Astrocyte of the spinal cord (primary cell): ENCODE measurements at places on chromosomes 13 and 19.

DNA sequence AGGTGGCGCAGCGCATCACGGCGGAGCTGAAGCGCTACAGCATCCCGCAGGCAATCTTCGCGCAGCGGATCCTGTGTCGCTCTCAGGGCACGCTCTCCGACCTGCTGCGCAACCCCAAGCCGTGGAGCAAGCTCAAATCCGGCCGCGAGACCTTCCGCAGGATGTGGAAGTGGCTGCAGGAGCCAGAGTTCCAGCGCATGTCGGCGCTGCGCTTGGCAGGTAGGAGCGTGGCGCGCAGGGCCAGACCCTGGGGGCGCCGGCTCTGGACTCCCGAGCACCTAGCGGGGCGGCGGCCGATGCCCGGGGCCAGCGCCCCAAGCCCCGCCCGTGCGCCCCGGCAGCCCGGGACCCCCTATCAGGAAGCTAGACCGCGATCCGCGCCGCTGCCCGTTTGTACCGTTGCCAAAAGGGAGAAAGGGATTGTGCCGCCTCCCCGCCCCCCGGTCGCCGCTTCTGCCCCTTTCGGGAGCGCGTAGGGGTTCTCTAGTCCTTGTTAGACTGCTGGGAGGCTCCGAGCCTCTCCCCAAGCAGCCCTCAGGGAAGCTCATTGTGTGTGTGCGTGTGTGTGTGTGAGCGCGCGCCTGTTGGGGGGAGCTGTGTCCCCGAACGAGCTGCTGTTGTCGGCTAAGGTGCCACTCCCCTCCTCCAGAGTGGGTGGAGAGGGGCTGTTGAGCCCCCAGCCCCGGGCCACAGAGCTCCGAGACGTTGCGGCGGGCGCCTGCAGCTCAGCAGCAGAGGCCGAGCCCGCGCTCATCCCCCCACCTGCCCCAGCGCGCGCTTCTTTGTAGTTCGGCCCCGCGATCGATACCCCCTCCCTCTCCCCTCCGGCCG, 1.5 kb downstream of the ONECUT3 start:
- no peak for DNase-seq

DNA sequence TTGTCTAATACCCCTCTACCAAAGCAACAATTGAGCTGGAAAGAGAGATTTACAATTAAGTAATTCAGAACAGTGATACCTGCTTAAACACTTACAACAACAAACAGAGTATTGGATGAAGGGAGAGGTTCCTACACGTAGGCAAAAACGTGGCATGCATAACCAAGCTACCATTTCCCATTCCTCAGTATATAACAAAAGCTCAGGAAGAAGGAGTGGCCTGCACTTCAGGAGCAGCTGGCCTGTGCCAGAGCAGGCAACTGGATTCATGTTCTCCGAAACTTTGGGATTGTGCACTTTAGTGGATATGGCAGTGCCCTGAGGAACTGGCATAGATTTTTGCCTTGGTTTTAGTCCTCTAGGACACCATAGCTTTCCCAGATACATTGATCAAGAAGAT, 630.2 kb upstream of the PCDH9 start:
- DNase-seq = no peak

- no peak for DNase-seq
Observed at GRCh38 chr19:23867895-23868294, 46.8 kb upstream of the ZNF726 start.

- DNase-seq = no peak
Observed at GRCh38 chr13:110698689-110699088, 7.2 kb downstream of the CARS2 start.

- no peak for DNase-seq
Observed at GRCh38 chr19:30428844-30429243, 56.7 kb downstream of the ZNF536 start.

- DNase-seq = peak; percentile 68
Observed at GRCh38 chr13:41848435-41849255, 112.3 kb downstream of the VWA8 start.

GRCh38 chr13:42283574-42283973, 11.6 kb downstream of the AKAP11 start:
- DNase-seq = no peak

DNA sequence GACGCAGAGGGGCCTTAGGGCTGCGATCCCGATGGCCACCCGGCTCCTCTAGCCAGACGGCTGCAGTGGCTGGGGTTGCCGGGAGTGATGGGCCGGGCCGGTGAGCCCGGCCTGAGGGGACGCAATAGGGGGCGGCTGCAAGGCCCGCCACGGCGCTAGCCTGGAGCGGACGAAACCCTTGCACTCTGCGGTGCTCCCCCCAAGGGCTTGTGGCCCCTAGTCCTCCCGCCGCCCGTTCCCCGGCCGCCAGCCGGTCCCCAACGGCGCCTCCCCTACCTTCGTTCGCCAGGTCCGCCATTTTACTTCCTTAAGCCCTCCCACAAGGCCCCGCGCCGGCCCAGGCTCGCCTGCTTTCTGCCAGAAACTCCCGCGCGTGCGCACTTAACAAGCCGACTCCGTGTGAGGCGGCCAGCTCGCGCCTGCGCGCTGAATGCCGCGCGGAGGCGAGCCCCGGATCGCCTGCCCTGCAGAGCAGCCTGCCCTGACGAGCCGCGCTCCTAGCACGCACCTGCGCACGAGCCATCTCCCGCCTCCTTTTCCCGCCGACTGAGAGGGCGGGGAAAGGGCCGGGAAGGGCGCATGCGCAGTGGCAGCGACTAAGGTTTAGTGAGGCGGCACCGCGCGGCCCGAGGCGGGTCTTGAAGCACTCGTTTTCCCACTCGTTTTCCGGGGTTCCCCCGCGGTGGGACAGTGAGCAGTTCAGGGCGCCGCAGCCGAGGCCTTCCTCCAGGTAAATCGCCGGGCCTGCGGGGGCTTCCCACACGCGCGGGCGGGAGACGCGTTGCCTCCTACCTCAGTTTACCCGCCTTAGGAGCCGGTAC, at the start of gene RANBP3:
Gene RANBP3 (minus strand): TSS at position 356 of the 821 bp plus-strand sequence. CDS start 58 bp downstream, at position 298.
- peak; percentile 99 for DNase-seq

DNA sequence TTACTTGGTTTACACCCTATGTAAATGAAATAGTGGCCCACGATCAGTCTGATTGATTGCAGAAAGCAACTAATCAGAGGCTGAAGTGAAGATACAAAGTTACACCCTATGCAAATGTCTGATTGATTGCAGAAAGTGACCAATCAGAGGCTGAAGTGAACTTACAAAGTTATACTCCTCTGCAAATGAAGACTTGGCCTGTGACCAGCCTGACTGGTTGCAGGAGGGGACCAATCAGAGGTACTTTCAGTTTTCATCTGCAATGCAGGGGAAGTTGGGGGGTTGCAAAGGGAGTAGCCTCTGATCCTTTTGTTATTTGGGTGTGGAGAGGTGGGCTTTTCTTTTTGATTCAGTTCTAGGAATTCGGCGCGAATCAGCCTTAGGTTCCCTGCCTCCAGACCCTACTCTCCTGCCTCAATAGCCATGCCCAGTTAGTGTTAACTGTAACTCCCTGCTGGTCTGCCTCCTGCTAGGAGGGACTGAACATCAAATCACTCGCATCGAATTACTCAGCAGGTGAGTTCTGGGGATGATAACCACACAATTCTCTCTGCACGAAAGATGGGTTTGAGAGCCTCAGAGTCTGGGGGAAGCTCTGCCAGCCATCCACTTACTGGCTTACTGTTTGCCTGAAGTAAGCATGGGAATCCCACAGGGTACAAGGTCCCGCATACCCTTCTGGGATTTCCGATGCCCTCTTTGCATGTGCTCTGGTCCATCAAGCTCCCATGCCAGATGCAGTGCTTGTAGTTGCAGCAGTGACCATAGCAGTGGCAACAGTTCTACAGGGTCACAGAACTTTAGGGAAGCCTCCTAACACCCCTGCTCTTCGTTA, 7.5 kb downstream of the ARL11 start:
- peak; percentile 48 for DNase-seq

DNA sequence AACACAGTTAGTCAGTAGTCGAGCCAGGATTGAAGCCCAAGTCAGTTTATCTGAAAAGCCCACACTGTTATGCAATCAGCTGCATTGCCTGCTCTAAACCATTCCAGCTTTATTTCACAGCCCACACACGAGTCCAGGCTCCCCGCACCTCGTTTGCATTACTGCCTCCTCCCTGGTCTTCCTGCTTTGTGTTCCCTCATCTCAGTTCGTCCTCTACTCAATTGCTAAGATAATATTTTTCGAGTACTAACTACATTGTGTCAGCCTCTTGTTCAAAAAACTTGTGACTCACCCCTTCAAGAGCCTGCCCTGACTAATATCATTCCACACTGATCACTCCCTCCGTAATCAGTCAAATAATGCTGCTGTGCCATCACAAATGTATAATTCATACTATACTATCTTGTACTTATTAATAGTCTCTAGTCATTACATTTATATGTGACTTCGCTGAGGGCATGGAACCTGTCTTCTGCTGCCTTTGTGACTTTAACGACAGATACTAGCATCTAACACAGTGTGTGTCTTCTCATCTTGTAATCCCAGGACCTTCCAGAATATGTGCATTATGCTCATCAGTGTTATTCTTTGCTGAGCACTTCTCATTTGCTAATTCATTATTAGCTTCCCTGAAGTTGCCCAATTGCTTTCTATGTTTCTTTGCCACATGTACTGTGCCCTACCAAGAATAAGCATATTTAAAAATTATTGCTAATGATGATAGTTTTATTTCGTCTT, 26.2 kb upstream of the WDFY2 start:
- peak; percentile 75 for DNase-seq

DNA sequence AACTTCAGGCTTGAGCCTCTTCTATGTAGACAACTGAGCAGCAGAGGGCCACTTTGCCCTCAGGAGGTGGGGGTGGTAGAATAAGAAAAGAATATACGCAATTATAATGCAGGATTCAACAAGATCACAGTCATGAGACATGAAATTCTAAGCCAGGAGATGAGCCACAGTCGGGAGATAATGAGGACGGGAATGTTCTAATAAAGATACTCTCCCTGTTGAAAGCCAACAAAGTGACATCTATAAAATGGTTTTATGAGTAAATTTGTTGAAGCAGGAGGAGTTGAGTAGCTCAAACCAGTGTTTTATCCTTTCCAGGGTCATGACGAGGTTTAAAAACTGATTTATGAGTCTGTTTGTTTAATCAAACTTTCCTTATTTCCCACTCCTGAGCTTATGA, 152.0 kb upstream of the SERP2 start:
- no peak for DNase-seq

DNA sequence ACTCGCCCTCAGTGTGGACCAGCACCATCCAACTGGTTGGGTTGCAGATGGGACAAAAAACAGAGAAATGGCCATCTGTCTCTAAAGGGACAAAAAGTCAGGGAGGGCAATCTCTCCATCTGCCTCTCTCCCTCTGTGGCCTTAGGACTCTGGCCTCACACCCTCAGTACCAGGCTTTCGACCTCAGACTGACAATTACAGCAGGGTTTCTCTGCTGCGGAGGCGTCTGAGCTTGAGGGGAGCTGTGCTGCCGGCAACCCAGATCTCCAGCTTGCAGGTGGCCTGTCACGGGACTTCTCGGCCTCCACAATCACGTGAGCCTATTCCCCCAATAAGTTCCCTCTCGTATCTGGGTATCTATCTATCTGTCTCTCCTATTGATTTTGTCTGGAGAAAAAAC, 27.7 kb downstream of the MLLT1 start:
- DNase-seq = no peak
